ENCODE measurements at places on chromosomes 13 and 19. TPM values are rescaled to one million over a fixed set of nuclear protein-coding genes. Genes with fewer than 3 reads are reported as not detected.

The WBP4 gene
- total RNA-seq, result 13.2 TPM

The CBARP gene
- total RNA-seq, result 0.29 TPM

The SMIM24 gene
- total RNA-seq, result 1.1 TPM

The GNA15 gene
- 23.7 TPM for total RNA-seq

The PLPP2 gene
- not detected for total RNA-seq

The C1QTNF9B gene
- total RNA-seq, result not detected

The NPHS1 gene
- total RNA-seq, result not detected

The NECTIN2 gene
- 0.49 TPM for total RNA-seq

The TMIGD2 gene
- total RNA-seq, result 29.8 TPM

The RDH8 gene
- not detected for total RNA-seq

The EXOSC5 gene
- total RNA-seq, result 36.0 TPM

The SYDE1 gene
- total RNA-seq, result 0.07 TPM

The MUC16 gene
- 0.12 TPM for total RNA-seq

The CEACAM5 gene
- not detected for total RNA-seq

The PNMA8B gene
- total RNA-seq, result not detected

The TBXA2R gene
- total RNA-seq, result 0.54 TPM

The SLC27A5 gene
- total RNA-seq, result 23.6 TPM

The KCNN4 gene
- 53.0 TPM for total RNA-seq

The ZNF534 gene
- not detected for total RNA-seq

Measured in activated CD8-positive, alpha-beta memory T cell treated with anti-CD3 and anti-CD28 coated beads, Interleukin-2, amount 10 ng/mL, durations not matched to agents 7 days and 5 days (primary cell).